Left renal cortex interstitium (tissue), 4 donors: ENCODE measurements at places on chromosomes 12 and 14.

DNA sequence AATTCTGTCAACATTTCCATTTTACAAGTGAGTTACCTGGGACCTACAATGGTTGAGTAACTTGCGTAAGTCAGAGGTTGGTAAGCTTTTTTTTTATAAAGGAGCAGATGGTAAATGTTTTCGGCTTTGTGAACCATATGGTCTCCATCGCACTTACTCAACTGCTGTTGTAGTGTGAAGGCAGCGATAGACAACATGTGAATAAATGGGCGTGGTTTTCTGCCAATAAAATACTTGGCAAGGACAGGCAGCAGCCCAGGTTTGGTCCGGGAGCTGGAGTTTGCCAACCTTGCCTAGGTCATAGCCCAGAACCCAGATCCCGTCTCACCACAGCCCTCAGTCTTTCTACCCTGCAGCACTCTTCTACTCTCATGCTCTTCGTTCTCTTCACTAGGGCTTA, 6.3 kb downstream of the DDX55 start:
- no peak for DNase-seq

DNA sequence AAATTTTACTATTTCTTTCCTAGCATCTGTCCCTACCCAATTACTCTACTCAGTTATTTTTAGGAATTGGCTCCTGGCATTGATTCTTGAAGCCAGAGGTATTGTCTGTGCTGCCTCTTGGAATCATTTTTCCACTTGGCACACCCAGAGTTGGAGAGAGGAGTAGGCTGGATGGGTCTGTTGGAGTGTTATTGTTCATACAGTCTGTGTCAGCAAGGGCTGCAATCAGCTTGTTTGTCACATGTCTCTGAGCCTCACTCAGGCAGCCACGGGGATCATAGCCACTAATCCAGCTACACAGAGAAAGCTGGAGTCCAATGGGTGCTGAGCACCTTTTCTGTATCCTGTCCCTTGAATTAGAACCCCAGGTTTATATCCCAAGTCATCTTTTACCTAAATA, 176.0 kb upstream of the DYRK2 start:
- no peak for DNase-seq

- DNase-seq: no peak
These were observed 2.5 kb downstream of the P2RX2 start for GRCh38 chr12:132620899-132621656.

DNA sequence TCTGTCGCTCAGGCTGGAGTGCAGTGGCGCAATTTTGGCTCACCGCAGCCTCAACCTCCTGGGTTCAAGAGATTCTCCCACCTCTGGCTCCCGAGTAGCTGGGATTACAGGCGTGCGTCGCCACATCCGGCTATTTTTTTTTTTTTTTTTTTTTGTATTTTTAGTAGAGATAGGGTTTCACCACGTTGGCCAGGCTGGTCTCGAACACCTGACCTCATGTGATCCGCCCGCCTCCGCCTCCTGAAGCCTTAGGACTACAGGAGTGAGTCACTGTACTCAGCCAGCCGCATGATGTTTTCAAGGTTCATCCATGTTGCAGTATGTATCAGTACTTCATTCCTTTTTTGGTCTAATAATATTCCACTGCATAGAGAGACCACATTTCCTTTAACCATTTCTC, 2.4 kb upstream of the RNF34 start:
- no peak for DNase-seq

GRCh38 chr14:74133833-74134481, 49.2 kb downstream of the LIN52 start:
- DNase-seq: peak; percentile 36

DNA sequence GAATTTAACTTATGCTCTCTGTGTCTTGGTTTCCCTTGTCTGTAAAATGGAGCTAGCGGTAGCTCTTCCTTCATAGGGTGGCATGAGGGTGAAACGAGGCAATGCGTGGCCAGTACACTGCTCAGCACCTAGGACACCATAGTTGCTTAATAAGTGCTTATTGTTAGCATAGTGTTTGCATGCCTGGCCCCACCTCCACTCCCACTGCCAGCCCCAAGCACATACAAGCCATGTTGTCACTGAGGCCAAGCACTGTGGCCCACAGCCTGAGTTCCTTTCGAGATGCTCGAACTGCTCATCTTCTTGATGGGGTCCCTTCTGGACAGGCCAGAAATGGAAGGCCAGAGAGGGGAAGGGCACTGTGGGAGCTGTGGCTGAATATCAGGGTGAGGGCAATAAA, 839 bp downstream of the FICD start:
- DNase-seq: no peak

DNA sequence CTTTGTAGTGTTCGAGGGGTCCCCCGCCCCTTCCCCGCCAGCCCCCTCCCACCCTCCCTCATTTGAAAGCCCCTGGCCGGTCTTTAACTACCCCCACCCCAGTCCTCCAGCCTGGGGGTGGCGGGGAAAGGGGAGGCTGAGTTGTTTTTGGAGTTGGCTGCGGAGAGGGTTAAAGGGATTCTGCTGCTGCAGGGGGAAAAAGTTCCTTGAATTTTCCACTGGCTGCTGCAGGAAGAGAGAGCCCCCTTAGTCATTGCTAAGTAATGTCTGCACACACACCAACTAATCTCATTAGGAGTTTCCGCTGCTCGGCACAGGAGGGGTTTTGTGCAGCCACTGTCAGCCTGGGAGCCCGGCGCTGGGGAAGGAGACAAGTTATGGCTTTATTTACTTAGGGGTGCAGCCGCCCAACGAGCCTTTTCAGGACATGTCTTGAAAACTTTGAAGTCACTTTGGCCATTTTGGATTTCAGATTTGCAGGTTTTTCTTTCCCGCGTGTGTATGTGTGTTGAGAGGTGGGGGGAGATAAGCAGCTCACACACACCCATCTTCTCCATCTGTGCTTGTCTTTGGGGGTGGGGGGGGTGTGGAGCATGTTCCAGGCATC, 1.8 kb downstream of the ELK3 start:
- DNase-seq: no peak

- DNase-seq: no peak
These were observed 427.7 kb downstream of the RAD51B start for GRCh38 chr14:68247274-68247673.

DNA sequence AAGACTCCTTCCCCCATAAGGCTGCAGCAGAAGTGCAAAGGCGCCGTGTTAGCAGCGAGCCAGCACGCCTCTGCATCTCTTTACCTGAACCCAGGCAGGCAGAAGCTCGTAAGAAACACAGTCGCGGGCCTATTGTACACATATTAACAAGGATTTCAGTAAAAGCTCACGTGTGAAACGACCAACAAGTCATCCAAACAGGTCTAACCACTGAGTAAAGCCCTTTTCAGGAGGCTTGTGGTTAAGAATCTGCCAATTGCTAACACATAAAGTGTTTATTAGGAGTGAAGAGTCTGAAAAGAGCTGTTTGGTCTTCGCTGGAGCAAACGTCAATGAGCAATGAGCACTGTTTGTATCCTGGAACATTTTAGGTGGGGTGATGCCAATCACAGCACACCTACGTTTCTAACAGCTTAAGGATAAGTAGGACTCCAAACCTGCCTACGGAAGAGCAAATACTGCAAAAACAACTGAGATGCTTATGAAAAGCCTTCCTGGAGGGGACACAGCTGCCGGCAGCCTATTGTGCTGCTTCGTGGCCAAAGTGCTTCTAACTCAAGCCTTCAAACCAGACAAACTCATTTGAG, 43.1 kb downstream of the PRKAB1 start:
- no peak for DNase-seq

DNA sequence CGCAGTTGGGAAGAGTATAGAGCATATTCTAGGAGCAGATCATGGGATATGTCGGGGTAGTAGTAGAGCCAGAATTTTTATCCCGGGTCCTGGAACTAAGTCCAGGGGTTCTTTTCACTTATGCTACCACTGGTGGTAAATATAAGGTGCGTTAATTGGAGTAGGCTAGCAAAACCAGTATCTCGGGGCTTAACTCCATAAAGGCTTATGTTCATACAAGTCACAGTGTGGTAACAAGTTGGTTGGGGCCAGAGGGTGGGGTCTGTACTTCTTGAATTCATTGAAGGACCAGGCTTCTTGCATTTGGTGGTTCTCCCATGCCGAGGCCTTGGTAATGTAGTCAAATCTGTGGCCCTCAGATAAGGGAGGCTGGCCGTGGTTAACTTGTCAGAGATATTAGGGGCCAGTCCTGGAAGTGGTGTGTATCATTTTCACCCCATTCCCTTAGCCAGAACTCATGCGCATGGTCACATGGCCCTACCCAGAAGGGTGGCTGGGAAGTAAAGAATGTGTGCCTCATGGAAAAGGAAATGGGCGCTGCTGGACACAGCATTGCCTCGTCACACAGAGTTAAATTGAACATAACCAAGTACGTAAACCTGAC, 1.5 kb upstream of the ZNF641 start:
- no peak for DNase-seq

DNA sequence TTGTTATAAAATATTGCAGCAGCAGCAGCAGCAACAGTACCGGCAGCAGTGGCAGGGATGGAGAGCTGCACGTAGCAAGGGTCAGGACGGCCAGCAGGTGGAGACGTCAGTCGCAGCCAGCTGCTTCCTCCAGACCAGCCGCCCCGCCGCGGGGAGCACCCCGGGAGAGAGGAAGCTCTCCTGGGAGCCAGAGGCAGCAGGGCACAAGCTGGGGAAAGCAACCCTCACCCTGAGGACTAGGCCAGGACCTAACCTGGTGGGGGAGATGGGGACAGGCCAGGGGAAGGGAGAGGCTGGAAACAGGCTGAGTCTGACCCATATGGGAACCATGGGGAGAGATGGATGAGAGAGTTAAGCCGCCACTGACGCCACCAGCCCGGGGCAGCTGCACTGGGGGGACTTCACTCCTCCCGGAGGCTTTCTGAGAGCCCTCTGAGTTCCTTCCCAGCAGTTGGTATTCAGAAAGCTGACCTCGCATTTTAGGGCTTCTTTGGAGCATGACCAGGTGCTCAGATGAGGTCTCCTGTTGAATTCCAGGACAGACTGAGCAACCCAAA, 56.3 kb downstream of the SPTB start:
- no peak for DNase-seq

DNA sequence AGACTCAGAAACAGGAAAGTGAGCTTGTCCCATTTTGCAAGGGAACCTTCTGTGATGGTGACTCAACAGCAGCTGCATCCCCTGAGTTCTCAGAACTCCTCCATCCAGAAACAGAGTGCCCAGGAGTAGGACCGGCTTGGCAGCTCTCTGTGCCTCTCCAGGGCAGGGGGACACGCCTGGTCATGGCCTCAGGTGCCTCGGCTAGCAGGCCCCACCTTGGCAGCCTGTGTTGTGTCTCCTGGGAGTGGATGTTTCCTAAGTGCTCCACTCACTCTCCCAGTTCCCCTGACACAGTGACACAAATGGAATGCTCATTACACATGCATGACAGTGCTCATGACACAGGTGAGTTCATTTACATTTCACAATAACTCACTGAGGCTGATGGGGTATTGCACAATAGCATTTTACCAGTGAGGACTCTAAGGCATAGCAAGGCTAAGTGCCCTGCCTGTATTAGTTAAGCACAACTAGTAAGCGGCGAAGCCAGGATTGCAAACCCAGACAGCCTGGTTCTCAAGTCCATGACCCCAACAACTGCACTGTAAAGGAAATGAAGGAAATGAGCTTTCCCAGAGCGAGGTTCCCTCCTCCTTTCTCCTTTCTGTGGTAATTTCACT, 47.4 kb downstream of the CALM1 start:
- no peak for DNase-seq

DNA sequence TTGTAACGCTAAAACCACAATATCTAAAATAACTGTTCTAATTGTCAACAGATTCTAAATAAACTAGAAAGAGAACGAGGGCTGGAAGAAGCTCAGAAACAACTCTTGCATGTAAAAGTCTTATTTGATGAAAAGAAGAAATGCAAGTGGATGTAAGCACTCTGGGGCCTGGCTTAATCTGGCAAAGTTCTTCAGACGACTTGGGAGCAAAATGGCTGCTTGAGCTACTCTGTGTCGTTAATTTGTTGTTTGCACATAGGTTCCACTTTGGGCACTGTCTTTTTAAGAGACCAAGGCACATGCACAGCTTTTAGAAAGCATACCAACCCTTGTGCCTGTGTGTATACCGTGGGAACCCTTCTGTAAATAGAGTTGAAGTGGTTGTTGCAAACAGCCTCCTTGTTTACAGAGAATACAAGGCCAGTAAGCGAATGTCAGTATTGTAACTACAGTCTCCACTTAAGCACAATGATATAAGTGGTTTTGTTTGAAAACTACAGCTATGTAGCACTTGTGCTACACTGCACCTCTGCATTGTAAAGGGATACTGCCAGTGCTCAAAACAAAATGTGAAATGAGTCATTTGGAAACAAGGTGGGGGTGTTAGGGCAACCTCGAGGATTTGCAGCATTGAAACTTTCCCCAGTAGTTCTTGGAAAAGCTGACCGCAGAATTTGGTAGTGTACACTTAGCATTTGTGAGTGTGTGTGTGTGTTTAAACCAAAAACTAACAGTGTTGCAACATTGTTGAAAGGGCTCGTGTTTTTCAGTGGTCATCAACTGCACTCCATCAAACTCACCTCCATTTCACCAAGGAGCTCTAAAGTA, 154.3 kb downstream of the CEP83 start:
- no peak for DNase-seq

DNA sequence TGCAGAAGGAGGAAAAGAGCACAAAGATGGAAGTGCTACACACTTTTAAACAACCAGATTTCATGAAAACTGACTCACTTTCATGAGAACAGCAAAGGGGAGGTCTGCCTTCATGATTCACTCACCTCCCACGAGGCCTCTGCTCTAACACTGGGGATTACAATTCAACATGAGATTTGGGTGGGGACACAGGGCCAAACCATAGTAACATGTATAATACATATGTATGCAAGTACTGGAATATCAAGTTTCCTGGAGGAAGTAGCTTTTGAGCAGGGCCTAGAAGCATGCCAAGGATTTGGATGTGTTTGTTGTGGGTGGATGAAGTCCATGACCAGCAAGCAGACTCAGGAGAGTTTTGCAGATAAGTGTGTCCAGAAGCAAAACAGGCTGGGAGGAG, 409.0 kb downstream of the RGS6 start:
- DNase-seq: no peak

GRCh38 chr14:93322929-93323599, 9.8 kb downstream of the BTBD7 start:
- DNase-seq: no peak

- DNase-seq: no peak
These were observed 22.3 kb downstream of the SLC38A4 start for GRCh38 chr12:46803517-46803916.

- no peak for DNase-seq
These were observed 56.3 kb downstream of the SLC6A12 start for GRCh38 chr12:157644-158043.

GRCh38 chr12:113479590-113480335, 8.1 kb upstream of the LHX5 start:
- DNase-seq: peak; percentile 66

- DNase-seq: no peak
These were observed 14.7 kb upstream of the STK38L start for GRCh38 chr12:27229367-27229766.

DNA sequence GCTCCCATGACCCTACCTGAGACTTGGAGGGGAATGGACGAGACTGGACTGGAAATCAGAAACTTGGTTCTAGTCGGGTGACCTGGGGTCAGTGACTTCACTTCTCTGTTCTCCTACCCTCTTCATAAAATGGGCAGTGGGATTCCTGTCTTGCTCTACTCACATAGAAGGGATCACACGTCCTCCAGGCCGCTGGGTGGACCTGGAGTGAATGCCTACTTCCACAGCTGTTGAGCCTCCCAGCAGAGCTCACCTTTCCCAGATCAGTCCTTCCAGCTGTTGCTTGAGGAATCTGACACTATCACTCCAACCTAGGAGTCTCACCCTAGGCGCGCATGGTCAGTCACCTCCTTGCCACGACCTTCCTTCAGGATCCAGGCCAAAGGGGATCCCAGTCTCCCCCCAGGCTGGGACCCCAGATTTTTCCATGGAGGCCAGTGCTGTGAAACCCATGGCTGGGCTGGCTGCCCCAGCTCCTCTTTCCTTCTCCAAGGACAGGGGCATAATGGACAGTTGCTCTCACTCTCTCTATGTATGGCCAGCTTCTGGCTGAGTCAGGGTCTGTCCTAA, 637 bp downstream of the ACVRL1 start:
- DNase-seq: no peak
